Hepatic stellate cell (primary cell): ENCODE measurements at places on chromosomes 1 and 21.
A peak's percentile ranks its signal among the peaks of the same experiment; 100 is the strongest.

DNA sequence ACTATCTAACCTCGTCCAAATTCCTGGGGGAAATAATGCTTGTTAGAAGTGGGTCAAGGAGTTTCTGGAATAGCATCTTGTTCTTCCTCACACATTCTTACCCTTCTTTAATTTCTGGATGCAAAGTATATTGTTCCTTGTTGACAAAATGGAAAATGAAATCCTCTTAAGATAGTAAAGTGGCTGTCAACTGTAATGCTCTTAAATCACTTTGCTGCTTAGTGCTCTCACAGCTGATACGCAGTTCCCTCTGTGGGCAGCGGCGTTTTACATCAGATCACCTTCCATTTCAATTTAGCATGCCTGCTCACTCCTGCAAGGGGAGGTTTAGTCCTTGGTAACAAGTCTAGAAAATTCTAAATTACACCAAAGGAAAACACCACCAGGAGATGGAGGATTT, 113.1 kb downstream of the DNM3 start:
- no peak for DNase-seq

DNA sequence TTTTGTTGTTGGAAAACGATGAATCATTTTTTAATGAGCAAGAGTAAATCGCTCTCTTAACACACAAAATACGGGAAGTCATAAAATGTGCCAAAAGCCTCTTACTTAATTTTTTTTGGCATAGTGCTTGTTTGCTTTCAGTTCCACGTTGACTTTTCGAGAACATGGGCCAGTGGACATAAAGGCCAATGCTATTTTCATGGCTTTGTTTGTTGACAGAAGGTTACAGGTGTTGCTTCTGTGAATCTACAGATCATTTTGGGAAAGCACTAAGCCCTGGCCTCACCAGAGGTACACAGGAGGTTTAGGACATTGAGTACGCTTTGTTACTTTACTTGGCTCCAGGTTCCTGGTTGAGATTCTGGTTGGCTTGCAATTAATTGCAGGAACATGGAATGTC, 199.4 kb upstream of the HMCN1 start:
- no peak for DNase-seq

- no peak for DNase-seq
These were observed 81.2 kb downstream of the TGFB2 start for GRCh38 chr1:218426343-218426657.

DNA sequence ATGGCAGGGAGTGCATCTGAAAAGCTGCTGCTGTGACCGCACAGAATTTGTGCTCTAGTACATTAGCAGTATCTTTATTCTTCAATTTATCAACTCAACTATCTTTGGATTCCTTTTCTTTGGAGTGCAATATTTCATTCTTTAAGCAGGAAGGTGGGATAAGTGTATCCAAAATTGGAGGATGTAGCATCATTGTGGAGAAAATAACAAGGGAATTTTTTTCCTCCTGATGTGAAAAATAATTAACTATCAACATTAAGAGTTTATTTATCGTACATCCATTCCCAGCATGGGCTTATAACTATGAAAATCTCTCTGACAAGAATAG, 25.5 kb downstream of the MAP3K7CL start:
- DNase-seq: no peak

- no peak for DNase-seq
These were observed 4.8 kb upstream of the RPE65 start for GRCh38 chr1:68454534-68454933.

- DNase-seq: no peak
These were observed 119.0 kb downstream of the LEPR start for GRCh38 chr1:65539266-65540131.

GRCh38 chr1:42732126-42732680, 7.8 kb downstream of the CLDN19 start:
- no peak for DNase-seq

DNA sequence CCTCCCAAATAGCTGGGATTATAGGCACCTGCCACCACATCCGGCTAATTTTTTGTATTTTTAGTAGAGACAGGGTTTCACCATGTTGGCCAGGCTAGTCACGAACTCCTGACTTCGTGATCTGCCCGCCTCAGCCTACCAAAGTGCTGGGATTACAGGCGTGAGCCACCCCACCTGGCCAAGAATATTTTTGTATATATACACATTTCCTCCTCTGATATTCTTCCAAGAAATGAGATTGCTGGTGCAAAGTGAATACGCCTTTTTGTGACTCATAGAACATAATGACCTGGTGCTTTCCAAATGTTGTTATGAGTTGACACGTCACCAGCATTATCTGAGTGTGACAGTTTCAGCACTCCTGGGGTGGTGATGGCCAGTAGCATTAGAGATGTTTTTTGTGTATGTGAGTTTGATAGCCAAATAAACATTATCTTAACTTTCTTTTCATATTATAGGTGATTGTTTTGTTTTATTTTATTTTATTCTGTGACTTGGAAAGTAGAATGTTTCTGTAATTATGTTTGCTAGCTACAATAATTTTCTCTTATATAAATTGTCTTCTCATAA, 54.9 kb downstream of the KCNK1 start:
- DNase-seq: no peak

- DNase-seq: no peak
These were observed 3.8 kb upstream of the TMEM222 start for GRCh38 chr1:27318136-27318535.

DNA sequence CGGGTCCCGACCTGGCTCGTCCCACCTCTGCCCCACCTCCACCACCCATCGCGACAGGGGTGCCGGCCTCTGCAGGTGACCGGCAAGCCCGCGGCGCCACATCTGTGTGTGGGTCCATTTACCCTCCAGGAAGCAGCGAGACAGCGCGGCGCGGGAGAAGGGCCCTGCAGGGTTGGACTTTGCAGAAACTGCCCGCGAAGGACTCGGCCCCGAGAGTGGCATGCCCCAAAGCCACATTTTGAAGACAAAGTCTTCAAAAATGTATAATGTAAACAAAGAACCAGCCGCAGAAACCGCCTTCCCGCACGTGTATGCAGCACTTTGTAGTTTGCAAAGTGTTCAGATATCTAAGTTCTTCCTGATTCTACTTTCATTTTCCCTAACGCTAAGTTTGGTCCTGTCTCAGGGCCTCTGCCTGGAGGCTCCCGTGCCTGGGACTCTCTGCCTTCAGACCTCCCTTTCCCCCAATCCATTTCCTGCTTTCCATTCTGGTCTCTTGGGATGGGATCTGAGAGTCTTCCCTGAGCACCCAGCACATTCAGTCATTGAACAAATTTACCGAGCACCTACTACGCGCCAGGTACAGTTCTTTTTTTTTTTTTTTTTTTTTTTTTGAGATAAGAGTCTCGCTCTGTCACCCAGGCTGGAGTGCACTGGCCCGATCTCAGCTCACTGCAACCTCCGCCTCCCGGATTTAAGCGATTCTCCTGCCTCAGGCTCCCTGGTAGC, 524 bp upstream of the TMCO4 start:
- peak; percentile 81 for DNase-seq

GRCh38 chr1:59105548-59106507, 191.1 kb upstream of the FGGY start:
- DNase-seq: no peak

- no peak for DNase-seq
These were observed 28.0 kb upstream of the SFPQ start for GRCh38 chr1:35220976-35221375.

- no peak for DNase-seq
These were observed 34.7 kb upstream of the POFUT2 start for GRCh38 chr21:45322231-45322959.

GRCh38 chr1:40014812-40015594, 25.5 kb upstream of the CAP1 start:
- peak; percentile 78 for DNase-seq

DNA sequence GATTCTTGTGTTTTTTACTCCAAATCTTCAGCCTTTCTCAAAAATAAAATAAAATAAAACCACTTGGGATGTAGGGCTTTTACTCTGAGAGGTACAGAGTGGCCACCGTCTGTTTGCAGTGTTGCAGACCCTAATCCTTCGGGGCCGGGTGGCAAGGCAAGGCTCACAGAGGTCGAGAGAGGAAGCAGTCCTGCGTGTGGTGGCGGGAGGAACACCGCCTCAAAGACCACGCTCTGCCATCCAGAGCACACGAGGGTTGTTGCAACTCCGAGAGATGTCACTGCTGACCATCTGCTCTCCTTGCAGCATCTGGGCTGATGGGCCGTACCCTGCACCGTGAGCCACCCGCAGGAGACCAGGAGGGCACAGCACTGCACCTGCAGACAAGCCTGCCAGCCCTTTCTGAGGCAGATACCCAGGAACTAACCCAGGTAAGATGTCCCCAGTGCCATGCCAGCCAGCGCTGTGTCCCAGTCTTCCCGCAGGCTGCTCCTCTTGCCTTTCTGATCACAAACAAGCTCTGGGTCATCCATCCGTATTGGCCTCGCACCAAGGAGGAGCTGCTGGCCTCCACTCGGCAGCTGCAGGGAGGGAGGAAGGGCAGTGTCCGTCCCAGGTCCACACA, 31.5 kb downstream of the SNAP47 start:
- DNase-seq: no peak

DNA sequence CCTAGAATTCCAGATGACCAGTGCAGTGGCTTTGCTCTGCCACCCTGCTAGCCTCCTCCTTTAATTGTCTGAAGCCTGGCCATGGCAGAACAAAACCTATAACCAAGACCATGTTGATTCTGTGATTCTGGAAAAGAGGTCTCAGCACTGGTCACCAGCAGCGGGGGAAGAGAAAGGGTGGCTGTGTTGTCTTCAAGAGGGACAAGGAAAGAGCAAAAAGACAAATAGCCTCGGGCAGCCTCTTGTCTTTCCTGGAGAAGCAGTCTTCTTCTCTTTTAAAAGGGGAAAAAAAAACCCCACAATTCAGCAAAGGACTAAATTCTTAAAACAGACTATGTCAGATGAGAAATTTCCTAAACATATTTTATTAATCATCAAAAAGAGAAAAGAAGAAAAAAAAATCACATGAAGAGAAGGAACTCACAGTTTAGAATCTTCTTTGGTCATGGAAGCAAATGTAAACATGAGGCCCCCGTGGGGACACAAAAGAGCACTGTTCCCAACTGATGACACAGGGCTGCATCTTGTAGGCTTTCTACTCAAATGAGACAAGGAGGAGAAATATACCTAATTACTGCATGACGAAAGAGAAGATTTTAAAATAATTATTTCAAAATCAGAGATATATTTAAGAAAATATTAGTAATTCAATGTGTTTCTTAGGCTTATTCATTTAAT, 36.3 kb upstream of the RAP1GAP start:
- DNase-seq: no peak

- DNase-seq: no peak
These were observed 114.3 kb downstream of the DMRTB1 start for GRCh38 chr1:53573522-53573921.

DNA sequence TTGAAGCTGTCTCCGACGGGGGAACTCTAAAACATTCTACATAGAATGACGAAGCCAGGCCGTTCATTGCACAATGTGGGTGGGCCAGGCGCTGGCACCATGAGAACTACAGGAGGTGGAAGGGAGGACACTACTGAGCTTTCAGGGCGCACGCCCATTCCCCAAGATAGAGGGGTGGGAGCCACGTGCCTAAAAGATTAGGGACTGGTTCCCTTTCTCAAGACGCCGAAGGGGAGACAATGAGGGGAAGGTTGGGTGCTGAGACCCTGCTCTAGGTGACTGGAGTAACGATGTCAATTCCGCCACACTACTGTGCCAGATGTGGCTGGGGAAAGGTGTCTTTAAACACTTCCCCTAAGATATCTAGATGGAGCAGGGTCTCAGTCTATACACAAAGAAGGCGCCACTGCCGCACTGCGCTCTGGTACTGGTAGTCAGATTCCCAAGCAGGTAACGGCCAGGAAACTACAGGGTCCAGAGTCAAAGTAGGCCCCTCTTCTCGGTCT, 782 bp downstream of the CSDE1 start:
- peak; percentile 21 for DNase-seq

DNA sequence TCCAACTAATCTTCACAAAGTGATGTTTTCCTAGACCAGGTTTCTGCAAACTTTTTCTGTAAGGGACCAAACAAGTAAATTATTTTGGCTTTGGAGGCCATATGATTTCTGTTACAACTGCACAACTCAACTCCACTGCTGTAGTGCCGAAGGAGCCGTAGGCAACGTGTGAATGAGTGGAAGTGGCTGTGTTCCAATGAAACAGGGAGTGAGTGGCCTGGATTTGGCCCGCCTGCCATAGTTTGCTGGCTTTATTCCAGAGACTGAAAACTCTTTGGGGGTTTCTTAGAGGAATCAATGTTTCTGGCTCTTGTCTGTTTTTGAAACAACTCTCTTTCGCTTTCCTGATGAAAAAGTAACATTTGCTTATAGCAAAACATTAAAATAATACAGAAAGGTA, 12.6 kb upstream of the ACTL8 start:
- no peak for DNase-seq

DNA sequence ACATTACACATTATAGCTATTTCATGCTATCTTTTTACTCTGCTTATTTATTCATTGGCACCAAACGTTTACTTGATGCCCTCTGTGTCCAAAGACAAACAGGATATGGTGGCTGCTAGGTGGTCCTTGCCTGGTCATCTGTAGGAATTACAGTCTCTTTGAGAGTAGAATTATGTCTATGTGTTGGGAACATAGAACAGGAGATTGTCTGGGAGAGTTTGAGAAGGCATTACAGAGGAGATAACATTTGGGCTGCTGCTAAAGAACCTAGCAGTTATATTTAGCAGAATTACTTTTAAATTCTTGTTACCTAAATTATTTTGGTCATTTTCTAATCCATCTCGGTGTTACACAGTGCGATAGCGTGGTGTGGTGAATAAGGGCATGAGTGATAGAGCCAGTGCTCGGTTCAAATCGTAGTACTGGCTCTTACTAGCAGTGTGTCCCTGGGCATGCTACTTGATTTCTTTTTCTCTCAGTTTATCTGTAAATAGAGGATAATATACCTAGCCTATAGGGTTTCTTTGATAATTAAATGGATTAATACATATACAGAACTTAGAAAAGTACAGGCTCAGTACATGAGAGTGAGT, 20.5 kb downstream of the RRP15 start:
- DNase-seq: no peak

GRCh38 chr1:54623216-54624007, at the start of gene FAM151A:
Gene FAM151A, minus strand, starts transcription at chr1:54623525. Its CDS starts 130 bp downstream, at chr1:54623395.
- DNase-seq: no peak

GRCh38 chr1:33099290-33100118, 18.6 kb downstream of the AZIN2 start:
- peak; percentile 90 for DNase-seq
